Stimulated activated CD4-positive, alpha-beta T cell treated with anti-CD3 and anti-CD28 coated beads, Interleukin-12 subunit alpha, Interleukin-12 subunit beta, amount 100 ng/mL, for 48 hours (primary cell): ENCODE measurements at places on chromosomes 6 and 20.

GRCh38 chr6:21521276-21521675, 72.3 kb upstream of the SOX4 start:
- no peak for DNase-seq

DNA sequence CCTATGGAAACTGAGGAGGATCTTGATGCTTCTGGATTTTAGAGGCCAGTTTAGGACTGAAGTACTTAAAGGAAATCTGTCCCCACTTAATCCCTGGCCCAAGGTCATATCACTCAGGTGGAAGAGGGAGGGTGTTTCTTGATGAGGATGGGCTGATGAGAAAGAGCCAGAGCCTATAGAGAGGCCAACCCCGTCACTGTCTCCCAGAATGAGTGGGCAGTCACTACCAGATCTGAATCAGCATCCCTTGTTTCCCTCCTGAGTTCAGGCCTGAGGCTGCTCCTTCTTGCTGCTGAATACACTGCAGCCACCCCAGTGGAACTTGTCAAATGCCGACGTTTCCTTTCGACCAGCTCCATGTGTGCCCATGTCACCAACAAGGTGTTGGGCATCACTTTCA, 14.8 kb downstream of the ARMC12 start:
- no peak for DNase-seq

DNA sequence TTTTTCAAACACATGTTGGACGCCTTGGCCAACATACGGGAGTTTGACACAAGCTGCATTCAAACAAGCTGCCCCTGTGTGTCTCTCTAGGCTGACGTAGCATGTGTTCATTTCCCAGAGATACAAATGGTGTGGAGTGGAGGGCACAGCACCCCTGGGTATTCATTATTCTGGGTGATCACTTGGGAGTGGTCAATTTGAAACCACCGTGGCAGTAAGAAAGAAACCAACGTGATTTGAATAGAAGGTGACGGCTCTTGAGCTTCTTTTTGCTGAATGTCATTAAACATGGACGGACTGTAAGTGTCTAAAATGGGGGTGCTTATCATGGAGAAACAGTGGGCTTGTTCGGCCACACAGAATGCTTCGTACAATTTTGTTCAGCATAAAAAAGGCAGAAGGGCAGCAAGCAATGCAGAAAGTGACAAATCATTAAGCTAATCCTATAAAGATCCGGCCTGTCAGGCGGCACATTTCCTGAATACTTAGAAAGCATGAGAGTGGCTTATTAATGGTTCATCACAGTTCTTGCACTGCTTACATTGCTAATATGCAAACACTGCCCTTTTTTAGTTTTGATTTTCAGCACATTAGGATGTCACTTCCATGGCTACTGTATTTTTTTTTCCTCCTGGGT, 1261.9 kb upstream of the CITED2 start:
- no peak for DNase-seq

DNA sequence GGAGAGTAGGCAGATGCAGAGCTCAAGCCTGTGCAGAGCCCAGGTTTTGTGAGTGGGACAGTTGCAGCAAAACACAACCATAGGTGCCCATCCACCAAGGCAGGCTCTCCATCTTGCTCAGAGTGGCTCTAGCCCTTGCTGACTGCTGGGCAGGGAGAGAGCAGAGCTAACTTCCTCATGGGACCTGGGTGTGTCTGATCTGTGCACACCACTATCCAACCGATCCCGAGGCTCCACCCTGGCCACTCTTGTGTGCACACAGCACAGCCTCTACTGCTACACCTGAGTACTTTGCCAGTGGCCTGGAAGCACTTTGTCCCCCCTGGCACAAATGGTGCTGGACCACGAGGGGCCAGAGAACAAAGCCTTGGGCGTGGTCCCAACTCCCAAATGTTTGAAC, 7.9 kb upstream of the DEFB125 start:
- no peak for DNase-seq
